GF-D8 (cell line): ENCODE measurements at places on chromosomes 7 and 10.

- no peak for DNase-seq
Observed at GRCh38 chr7:73699370-73700068, 16.1 kb downstream of the BUD23 start.

DNA sequence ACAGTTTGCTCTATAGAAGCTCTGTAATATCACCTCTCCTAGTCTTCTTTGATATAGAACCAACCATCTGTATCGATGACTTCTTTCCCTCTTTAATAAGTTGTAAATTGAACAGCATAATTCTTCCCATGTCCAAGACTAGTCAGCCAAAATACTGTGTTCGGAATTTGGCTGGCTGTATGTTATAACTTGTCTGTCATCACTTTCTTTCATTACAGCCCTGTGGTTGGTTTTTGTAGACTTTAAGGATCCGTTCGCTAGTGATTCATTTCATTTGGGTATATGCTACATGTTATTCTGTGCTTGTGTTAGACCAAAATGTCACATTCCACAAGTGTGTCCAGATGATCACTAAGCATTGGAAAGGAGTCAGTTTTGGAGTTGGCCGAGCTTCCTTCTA, 155.4 kb upstream of the ITGB1 start:
- DNase-seq: no peak

GRCh38 chr10:71635867-71636266, 83.7 kb downstream of the C10orf105 start:
- DNase-seq: no peak

GRCh38 chr10:118258285-118258684, 83.8 kb downstream of the FAM204A start:
- DNase-seq: no peak

DNA sequence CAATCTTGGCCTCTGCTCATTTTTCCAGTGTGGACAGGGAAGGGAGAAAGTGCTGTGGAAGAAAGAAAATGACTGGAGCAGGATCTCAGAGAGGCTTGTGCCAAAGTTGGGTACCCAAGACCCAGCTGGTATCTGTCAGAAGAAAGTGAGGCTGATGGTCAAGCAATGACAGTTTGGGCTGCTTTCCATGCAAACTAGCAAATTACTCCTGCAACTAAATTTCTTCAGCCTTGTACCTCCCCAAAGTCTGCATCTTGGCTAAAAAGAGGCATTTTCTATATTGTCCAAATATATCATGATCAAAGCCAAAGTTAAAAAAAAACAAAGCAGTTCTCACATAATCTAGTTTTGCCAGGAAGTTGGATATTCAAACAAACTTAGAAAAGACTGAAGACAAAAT, 208.5 kb upstream of the FRMD4A start:
- DNase-seq: no peak

GRCh38 chr10:129758207-129759021, 205.7 kb downstream of the EBF3 start:
- no peak for DNase-seq

GRCh38 chr7:26291699-26292538, at the start of gene SNX10:
Gene SNX10, plus strand, starts transcription at chr7:26291862. Its CDS starts 54,581 bp downstream, at chr7:26346443.
- DNase-seq: peak; percentile 58

- DNase-seq: no peak
Observed at GRCh38 chr10:9508606-9509005, 1454.1 kb downstream of the GATA3 start.

DNA sequence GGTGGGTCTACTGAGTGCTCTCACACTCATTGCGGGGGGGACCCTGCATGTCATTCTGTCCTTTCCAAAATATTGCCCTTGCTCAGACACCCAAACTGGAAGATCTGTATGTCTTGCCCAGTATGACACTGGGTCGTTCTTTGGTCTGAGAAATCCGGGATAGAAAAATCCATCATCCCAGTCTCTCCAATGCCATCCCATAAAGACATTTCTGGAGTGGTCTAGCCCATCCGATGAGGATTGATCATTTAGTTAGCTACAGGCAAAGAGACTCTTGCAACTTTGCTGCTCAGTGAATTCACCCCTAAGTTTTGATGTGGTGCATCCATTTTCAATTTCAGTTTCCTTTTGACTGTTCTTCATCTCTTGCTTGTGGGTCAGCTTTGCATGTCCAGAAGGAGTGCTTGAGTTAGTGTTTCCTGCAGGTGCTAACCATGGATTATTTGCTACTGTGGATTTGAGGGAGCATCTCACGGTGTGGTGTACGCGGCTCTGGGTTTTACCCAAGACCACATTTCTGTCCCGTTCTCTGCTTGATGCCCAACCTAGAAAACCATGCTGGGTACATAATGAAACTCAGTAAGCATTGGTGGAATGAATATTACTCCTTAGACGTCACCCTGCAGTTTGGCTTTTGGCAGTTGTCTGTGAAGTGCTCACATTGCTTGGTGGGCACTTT, 247.0 kb upstream of the MKI67 start:
- DNase-seq: no peak

DNA sequence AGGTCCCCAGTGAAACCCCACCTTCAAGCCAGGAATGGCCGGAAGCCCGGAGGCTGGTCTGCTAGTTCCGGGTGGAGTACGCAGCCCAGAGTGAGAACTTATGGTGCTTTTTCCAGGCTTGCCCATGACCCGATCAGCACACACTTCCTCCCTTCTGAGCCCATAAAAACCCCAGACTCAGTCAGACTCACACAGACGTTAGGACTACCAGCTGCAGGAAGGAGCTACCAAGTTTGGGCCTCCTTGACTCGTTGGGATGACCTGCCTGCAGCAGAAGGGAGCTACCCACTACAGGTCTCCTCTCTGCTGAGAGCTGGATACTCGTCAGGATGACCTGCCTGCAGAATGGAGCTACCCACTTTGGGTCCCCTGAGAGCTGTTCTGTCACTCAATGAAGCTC, 39.1 kb downstream of the SCRN1 start:
- DNase-seq: no peak

DNA sequence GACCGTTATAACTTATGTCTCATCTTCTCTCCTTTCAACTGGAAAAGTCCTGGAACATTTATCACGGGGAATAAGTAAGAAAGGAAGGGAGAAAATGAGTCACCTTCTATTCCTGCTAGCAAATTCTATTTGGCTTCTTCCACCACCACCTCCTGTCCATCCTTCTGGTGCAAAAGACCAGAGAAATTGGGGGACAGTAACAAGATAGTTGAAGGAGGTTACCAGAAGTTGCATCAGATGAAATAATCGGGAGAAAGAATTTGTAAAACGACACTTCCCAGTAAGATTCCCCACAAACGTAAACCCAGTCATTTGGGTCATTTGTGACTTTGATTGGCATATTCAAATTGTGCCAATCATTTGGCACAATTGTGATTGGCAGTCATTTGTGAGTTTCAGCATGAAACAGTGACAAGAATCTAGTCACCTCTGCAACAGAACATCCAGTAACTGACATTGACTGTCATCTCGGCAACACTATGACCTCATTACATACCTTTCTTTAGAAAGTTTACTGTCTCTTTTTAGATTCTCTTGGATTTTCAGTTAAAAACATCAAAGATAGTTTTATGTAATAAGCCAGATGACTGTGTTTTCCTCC, 51.3 kb upstream of the PIK3CG start:
- DNase-seq: no peak

DNA sequence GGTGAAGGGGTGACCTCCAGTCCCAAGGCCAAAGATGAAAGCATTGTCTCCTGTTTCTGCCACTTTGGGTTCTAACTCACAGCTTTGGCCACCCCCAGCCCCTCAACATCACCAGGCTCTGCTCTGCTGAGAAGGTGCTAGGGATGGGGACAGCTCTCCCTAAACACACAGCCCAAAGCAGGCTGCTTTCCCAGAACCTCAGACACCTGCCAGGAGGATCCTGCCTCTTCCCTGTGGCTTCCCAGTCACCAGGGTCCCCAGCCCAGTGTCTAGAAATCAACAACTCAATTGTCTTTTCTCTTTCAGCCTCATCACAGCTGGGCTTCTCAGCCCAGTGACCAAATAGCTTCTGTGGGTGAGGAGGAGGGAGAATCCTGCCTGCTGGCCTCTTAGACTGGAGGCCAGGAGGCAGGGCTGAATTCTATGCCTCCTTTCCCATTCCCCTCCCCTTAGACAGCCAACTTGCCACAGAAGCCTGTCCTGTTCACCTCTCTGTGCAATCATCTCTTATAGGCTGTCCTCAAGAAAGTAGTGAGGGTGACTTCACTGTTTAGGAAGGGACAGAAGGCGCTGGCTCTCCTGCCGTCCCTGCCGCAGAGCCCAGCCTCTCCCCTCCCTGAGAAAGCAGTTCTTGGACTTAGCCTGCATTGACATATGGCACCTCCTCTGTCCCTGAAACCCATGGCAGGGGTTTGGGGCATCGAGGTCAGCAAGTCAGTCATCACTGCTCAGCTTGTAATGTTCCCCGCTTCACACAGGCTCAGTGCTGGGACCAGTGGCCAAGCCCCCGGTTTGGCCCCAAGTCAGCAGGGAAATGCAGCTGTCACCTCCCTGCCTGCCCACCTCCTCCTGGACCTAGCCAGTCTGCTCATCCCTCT, 3.7 kb downstream of the FGF8 start:
- no peak for DNase-seq

DNA sequence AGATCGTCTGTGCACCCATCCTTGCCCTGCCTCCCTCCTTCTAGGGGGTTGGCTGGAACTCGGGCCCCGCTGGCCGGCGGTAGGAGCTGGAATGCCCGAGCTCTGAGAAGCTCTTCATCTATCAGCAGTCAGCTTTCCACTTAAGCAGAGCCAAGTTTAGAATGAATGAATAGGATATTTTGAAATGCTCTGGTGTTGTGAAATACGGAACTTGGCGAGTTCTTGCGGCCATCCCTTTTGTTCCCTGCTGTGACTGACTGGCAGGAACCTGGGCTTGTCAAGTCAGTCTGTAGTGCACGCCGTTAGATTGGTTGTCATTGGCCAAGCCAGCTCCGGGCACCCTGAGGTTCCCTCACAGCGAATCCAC, 33.3 kb downstream of the FOXK1 start:
- DNase-seq: peak; percentile 97

DNA sequence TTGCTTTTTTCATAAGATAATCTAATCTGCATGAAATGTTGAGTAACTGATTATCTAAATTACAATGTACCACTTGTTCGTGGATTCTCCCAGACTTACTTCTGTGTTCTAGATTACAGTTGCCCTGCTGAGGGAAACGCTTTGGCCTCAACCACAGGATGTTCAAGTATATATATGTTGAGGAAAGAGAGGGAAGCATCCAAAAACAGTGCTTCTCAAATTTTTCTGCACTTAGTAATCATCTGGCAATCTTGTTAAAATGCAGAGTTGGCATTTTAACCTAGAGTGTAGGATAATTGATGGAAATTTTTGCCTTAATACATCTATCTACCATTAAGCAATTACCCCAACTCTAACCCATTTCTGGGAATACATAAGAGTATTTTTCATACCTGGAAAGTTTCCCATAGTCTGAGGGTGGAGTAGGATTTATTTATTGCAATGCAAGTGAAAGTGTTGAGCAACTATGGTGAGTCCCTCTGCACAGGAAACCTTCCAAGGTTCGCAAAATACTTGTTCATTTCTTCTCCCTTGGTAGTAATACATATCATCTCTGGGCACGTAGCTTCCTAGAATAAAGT, 59.6 kb upstream of the C1GALT1 start:
- no peak for DNase-seq

GRCh38 chr10:115866691-115867090, 406.3 kb downstream of the GFRA1 start:
- no peak for DNase-seq

DNA sequence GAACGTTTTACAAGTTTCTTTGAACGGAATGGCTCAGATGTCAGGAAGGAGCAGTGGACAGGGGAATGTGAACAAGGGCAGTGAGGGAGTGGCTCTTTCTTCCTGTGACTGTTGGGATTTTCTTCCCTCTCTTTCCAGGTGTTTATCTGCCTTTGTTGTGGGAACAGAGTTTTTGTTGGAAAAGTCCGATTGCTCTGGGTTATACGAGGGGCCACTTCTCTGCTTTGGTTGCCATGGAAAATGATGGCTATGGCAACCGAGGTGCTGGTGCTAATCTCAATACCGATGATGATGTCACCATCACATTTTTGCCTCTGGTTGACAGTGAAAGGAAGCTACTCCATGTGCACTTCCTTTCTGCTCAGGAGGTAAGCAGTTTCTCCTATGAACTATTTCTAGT, 41.4 kb downstream of the ZRANB1 start:
- no peak for DNase-seq

DNA sequence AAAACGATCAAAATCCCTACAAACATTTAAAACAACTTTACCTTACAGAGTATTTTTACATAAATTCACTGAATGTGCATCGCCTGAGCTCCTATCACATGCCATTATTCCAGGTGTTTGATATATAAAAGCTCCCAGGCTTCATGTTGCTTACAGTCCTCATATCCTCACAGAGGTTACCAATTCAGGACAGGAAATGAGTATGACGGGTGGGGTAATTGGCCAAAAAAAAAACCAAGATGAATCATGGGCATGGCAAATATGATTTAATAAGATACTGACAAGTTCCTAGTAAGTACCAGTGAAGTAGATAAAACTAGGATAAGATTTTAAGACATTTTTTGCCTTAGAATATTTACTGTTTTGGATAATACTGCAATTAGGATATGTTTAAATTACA, 135.8 kb downstream of the KMT2E start:
- no peak for DNase-seq

- DNase-seq: no peak
Observed at GRCh38 chr10:98617906-98618520, 171.3 kb upstream of the HPS1 start.

- no peak for DNase-seq
Observed at GRCh38 chr10:110073896-110074295, 66.1 kb downstream of the ADD3 start.

DNA sequence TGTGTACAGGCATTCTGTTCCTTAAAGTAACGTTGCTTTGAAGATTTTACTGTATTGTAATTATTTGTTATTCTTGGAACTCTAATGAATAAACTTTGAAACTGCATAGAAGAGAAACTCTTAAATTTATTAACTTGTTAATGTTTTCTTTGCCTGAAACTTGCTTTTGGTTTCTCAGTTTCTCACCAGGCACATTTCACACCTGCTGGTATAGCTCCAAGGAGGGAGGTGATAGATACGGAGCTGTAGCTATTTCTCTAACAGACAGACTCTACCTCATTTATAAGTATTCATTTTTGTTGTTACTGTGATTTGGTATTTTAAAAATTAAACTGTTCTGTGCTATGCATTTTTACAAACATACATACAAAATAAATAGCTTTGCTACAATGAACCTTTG, 32.7 kb downstream of the R3HCC1L start:
- DNase-seq: no peak

GRCh38 chr7:157469181-157470016, 132.6 kb downstream of the DNAJB6 start:
- DNase-seq: no peak

- DNase-seq: no peak
Observed at GRCh38 chr10:25797888-25798429, 136.1 kb upstream of the MYO3A start.

DNA sequence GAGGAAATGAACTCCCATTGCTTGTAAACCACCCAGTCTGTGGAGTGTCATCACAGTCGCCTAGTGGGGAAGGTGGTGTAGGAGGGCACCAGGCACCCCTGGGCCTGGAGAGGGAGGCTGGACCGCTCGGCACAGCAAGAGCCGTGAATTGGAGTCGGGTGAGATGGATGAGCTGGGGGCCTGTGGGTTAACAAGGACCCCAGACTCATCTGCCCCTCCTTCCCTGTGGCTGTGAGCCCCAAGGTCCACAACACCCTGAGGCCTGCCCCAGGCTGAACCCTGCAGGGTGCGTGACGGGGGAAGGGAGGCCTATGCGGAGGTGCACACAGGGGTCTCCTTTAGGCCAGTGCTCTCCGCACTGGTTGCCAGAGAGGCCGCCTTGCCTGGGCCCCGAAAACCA, 581.4 kb upstream of the FOXK1 start:
- DNase-seq: no peak
